HEK293T (cell line): ENCODE measurements at places on chromosomes 5 and 9.
A peak's percentile ranks its signal among the peaks of the same experiment; 100 is the strongest.

- DNase-seq, result no peak
Observed at GRCh38 chr5:67552773-67553172, 356.2 kb upstream of the CD180 start.

DNA sequence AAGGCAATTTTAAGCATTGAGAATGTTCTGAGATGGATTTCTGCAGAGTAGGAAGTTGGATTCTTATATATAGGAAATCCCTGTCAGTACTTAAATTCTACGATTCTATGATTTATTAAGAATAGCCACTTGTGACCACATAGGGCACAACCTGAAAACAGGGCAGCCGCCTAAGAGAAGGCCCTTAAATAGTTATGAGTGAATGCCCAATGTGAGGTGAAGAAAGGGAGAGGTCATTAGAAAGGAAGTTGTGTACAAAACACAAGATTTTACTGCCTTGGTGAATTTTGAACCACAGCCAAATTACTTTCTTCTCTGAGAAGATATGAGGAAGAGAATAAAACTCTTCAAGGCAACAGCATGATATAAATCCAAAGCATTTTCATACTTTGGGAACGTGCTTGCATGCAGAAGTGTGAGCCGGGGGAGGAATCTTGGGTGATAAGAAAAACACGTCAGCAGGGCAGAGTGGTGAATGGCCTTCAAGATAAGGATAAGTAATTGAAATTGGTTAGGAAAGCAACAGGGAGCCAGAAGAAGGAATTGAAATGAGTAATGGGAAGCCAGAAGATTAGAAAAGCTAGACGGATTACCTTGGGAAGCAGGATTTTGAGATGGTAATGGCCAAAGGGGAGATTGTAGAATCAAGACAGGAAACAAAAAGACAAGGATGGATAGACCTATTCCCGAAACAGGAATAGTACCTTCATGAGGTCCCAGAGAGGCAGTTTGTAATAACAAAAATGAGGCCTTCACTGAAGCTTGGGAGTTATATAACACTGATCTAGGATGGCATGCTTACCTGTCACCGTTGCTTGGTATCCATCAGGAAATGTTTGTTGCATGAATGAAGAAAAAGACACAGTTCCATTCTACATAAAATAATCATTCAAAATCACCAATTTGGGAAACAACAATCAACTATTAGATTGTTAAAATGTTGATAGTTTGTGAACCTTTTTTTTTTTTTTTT is 244.3 kb downstream of the PDE4D start:
- peak; percentile 40 for DNase-seq

GRCh38 chr5:111165058-111165457 is 59.1 kb upstream of the CAMK4 start:
- DNase-seq, result peak; percentile 18

- no peak for DNase-seq
Observed at GRCh38 chr9:4228606-4229005, 71.3 kb downstream of the GLIS3 start.

GRCh38 chr9:98071737-98072136 is 15.2 kb downstream of the NANS start:
- DNase-seq, result no peak

GRCh38 chr5:31107091-31107518 is 86.4 kb upstream of the CDH6 start:
- no peak for DNase-seq

GRCh38 chr9:115193777-115194176 is 75.8 kb upstream of the TNC start:
- no peak for DNase-seq

- DNase-seq, result no peak
Observed at GRCh38 chr5:43851741-43852140, 248.8 kb downstream of the NNT start.

DNA sequence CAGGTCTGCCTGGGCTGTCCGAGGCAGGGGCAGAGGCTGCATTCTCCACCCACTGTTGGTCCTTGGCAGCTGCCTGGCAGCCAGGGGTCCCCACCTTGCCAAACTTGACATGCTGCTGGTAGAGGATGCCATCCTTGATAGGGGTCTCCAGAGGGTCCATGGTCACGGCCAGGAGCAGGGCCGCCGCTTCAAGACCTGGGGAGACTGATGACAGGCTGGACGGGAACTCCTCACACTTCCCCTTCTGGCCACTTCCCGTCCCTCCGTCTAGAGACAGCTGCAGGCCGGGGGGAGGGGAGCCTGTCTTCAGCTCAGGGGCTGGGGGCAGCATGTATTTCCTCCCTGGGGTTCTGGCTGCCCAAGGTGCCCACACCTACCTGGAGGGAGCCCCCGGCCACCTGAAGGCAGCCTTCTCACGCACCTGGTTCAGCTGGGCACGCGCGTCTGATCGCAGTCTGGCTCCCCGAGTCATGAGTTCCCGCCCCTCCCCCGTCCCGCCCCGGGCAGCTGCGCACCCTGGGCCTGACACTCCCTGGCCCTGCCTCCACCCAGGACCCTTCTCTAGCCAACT is at the start of gene DOK3:
Gene DOK3 (minus strand): TSS at position 446 of the 571 bp plus-strand sequence. CDS start 286 bp downstream, at position 160.
- DNase-seq, result no peak
